ENCODE measurements at places on chromosomes 12 and 14.

DNA sequence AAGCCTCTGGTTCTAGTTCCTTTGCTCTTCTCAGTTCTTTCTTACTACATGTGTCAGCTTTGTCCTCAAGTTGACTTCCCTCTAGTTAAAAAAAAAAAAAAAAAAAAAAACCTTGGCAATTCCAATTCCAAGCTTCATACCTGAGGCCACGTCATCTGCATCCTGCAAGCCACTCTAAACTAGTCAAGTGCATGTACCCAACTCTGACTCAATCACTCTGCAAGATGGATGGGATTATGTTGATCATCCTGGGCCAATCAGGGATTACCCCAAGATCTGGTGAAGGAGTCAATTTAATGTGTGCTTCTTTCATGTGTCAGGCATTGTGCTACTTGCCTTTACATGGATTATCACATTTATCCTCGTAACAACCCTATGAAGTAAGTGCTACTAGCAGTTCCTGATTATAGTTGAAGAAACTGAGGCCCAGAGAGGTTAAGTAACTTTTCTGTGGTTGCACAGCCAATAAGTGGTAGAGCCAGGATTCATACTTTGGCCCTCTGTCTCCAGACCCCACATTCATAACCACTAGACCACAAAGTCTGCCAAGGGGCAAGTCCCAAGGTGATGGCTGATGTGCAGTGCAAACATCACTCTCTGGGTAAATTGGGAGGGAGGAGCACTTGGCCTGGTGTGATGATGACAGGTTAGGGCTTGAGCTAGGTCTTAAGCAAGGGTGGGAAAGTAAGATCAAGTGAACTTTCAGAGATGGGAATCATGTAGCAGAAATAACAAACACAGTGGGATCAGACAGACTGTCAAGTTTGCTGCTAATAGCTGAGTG lies 17.3 kb upstream of the CCND2 start:
- DNase-seq: no peak

DNA sequence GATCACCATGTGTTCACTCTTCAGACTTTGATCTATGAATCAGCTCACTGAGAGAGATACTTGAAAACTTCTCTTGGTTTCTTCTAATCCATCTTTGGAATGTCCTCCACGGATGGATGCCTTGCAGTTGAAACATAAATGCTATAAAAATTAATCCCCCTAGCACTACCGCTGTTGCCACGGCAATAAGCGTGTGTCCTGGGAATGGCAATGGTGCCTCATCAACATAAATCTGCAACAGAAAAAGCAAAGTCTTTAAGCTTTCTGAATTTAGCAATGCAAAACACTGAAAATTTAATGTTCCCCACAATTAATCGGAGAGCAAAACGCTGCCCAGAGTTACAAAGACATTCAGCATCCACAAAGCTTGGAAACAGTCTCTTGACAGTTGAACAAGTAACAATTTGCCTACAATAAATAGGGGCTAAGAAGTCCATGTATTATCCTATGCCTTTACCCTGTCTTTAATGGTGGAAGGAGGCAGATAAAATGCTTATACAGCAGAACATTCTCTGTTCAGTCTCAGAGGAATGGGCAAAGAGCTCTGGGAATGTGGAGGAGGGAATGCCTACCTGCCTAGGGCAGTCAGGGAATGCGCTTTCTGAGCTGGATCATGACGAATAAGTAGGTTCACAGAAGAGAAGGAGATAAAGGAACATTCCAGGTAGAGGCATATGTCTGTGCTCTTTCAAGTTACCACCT lies 70.9 kb upstream of the PPP4R3A start:
- DNase-seq: no peak

DNA sequence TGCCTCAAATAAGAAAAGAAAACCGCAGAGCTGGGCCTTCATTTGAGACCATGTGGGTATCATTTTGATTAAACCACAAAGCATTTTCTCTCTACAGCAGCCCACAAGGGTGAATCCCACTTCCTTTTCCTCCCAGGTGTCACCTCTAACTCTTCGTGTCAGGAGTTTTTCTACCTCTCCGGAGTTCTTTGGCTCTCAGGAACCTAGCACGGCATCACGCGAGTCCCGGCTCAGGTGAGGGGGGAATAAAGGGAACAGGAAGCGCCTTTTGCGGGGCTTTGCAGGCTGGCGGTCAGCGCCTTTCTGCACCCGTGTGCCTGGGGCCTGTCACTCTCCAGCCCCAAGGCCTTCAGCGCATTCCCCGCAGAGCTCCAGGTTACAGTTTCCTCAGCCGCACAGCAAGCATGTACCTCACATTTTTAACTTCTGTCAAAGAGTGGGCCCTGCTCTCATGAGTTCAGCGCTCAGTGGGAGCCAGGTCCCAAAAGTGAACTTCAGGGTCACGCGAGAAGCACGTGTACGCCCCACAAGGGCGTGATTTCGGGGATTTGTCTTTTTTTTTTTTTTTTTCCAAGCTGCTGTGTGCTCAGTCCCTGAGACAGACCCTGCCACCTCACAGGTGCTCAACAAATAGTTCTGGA lies 740 bp upstream of the PRPF40B start:
- DNase-seq: peak; percentile 32

GRCh38 chr12:77878901-77879300 lies 48.2 kb downstream of the NAV3 start:
- DNase-seq: no peak

- no peak for DNase-seq
Measured at GRCh38 chr14:46820291-46820690, 168.7 kb upstream of the RPL10L start.

DNA sequence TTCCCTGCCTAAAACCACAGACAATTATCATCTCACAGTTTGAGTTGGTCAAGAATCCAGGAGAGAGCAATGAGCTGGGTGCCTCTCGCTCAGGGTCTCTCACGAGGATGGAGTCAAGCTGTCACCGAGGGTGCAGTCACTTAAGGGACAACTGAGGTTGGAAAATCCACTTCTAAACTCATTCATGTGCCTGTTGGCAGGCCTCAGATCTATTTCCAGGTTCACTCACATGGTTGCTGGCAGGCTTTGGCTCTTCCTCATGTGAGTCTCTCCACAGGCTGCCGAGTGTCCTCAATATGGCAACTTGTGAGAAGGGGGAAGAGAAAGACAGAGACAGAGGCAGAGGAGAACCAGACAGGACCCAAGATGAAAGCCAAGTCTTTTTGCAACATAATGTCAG lies 10.5 kb upstream of the OR10P1 start:
- DNase-seq: no peak

DNA sequence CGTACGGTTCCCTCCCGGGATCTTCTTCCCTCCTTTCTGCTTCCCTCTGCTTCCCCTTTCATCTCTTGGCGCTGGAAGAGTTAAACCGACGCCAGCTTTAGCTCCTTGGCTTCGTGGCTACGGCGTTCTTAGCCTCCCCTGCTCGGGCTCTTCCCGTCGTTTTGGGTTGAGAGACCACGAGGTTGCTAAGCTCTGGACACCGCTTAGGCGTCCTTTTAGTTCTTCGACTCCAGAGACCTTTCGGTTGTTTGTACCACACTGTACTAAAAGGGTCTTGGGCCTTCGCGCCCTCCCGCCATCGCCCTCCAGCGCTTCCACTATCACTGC lies 545 bp downstream of the CPSF2 start:
- no peak for DNase-seq

DNA sequence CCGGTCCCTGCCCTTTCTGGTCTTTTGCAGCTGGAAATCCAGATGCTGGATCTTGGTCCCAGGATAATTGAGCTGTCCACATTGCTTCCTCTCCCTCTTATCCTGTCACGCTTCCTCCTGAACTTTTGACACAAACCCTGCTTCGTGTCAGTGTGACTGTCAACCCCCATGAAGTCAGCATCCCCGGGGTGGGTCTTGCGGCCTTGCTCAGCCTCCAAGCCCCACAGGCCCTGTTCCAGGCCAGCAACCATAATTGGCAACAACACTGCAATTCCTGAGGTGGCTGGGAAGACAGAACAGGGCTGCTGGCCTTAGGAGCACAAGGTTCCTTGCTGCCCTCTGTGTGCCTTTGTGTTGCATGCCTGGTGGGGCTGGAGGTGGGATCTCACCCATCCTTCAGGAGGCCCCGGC lies 74.9 kb downstream of the NTF3 start:
- DNase-seq: no peak

DNA sequence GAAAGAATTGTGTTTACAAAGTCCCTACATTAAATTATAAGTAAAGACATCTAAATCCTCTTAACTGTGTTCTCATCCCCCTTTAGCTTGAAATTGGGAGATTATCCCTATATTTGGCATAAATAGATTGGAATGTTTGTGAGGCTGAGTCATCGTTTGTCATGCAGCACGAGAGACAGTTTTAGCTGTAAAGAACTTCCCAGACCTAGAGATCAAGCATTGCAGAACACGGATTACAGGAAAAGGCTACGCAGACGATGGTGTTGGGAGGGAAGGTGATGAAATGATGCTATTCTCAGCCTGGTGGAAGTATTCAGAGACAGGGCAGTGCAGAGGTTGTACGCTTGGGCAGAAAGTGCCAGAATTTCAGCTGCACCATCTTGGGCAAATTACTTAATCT lies 93.8 kb downstream of the PTPRB start:
- no peak for DNase-seq

- DNase-seq: no peak
Measured at GRCh38 chr14:89574420-89574819, 157.4 kb upstream of the FOXN3 start.

GRCh38 chr14:58291646-58292045 lies 6.7 kb upstream of the ARID4A start:
- DNase-seq: no peak

- DNase-seq: no peak
Measured at GRCh38 chr14:105385322-105385637, 13.1 kb upstream of the TEX22 start.

- DNase-seq: no peak
Measured at GRCh38 chr12:76018672-76019071, 12.9 kb downstream of the PHLDA1 start.

DNA sequence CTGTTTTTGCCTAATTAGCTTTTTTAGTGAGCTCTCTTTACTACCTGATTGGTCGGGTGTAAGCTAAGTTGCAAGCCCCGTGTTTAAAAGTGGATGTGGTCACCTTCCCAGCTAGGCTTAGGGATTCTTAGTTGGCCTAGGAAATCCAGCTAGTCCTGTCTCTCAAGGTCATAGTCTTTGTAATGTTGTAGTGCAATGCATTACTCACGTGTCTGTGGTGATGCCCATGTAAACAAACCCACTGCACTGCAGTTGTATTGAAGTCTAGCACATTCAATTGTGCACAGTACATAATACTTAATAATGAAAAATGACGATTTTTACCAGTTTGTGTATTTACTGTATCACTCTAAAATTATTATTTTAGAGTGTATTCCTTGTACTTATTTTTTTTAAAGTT lies 335.5 kb downstream of the NUAK1 start:
- no peak for DNase-seq

- no peak for DNase-seq
Measured at GRCh38 chr14:51304941-51305340, 64.9 kb downstream of the TMX1 start.

- DNase-seq: no peak
Measured at GRCh38 chr14:102900631-102901571, 21.6 kb upstream of the AMN start.

GRCh38 chr12:43883748-43884147 lies 47.9 kb downstream of the TMEM117 start:
- DNase-seq: no peak

DNA sequence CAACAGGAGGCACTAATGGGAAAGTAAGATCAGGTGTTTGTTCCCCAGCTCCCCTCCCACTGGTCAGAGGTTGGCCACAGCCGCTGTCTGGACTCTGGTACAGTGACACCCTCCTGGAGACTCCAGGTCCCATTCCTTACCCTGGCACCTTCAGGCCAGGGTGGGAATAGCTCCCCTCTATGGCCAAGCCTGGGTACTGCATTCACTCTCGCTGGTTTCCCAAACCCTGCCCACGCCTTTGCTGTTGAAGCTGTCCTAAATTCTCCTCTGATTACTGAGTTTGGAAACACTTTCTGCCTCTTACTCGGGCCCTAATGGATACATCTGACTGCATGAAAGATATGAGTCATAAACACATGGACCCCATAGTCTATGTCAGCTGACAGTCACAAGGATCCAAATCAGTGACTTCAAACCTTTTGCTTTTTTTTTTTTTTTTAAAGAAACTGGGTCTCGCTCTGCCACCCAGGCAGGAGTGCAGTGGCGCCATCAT lies 17.9 kb downstream of the HRK start:
- no peak for DNase-seq

- no peak for DNase-seq
Measured at GRCh38 chr12:19171731-19172130, 42.2 kb downstream of the PLEKHA5 start.

GRCh38 chr12:111271674-111272418 lies 97.0 kb downstream of the PHETA1 start:
- no peak for DNase-seq

- DNase-seq: no peak
Measured at GRCh38 chr12:3046441-3047200, 30.6 kb upstream of the TSPAN9 start.

DNA sequence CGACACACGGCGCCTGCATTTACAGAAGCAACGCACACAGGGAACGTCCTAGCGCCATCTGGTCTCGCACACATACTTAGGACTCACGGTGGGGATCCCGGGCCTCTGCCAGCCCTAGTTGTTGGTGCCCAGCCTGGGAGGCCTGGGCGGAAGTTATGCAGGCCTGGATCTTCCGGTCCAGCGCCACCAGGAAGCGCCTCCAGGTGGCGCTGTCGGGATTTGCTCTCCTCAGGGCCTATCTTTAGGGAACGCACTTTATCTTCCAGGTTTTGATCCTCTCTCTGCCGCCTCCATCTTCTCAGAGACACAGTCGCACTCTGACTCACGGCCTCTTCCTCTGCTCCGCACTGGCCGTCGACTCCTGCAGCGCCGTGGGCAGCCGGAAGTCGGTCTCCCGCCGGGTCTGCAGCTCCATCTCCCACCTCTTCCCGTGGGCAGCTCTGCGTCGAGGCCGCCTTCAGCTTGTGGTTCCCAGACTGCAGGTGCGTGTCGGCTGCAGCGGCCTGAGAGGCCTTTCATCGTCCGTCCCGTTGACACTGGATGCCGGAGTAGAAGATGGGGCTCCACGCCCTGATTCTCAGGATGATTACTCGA lies 760.4 kb downstream of the TMEM121 start:
- DNase-seq: no peak

DNA sequence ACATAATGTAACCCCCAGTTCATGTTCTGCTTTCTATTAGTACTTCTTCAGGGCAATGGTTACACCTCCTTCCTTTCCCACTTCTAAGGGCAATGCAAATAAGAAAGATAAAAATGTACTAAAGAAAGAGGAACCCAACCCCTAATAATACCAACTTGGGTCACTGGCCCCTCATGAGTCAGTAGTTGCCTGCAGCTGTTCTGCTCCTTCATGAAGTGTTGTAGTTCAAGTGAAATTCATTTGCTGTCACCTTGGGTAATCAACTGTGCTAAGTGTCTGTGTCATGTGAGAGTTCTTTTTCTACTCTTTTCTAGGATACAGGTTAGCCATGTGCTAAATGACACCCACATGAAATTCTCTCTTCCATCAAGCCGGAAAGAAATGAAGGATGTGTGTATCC lies 91.8 kb downstream of the PLXNC1 start:
- DNase-seq: no peak

DNA sequence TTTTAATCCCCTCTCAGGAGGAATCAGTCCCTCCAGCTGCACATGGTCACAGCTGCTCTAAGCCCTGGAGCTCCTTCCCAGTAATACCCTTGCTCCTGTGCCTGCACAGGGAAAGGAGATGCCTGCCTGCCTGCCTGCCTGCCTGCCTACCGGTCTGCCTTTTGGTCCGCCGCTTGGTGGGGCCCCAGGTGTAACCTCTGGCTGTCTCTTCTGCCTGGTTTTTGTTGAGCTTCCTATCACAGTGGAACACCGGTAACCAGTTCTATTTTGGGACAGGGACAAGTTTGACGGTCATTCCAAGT lies 99.8 kb downstream of the DAD1 start:
- DNase-seq: no peak
